ENCODE measurements at places on chromosomes 4 and X.
A peak's percentile ranks its signal among the peaks of the same experiment; 100 is the strongest.

DNA sequence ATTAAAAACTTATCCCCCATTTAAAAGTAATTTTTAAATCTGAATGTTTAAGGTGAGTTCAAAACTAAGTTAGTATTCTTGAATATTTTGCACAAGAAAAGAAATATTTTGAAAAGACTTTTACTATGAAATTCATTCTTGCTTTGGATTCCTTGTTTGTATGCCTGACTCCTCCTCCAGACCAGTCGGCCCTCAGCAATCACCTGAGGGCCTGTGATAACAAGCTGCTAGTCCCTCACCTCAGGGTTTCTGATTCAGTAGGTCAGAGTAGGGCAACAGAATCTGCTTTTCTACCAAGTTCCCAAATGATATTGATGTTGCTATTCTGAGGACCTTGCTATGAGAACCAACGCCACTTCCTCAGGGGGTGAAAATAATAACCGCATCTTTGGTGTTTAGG lies 154.7 kb downstream of the CDS1 start:
- no peak for DNase-seq

- DNase-seq: no peak
These were observed 1639.8 kb downstream of the RPA4 start for GRCh38 chrX:98523521-98523920.

GRCh38 chr4:166913926-166914325 lies 320.4 kb downstream of the SPOCK3 start:
- no peak for DNase-seq

- peak; percentile 8 for DNase-seq
These were observed 166.7 kb downstream of the RPA4 start for GRCh38 chrX:97050392-97050791.

DNA sequence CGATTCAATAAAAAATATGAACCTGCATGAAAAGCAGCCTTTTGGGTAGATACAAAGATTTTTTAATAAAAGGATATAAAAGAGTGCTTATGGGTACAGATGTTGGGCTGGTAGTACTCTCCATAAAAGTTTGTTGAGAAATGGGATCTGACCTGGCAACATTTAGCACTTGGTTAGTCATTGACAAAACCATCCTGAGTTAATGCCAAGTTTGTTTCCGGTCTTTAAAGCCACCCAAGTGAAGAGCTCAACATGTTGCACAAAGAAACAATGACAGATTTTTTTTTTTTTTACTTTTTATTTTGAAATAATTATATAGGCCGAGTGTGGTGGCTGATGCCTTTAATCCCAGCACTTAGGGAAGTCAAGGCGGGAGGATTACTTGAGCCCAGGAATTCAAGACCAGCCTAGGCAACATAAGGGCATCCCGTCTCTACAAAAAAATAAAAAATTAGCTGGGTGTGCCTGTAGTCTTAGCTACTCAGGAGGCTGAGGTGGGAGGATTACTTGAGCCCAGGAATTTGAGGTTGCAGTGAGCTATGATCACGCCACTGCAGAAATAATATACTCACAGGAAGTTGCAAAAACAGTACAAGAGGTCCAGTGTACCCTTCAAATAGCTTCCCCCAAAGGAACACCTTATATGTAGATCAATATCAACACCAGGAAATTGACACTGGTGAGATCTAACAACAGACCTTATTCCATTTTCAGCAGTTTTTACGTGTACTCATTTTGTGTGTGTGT lies 16.6 kb downstream of the CHST7 start:
- peak; percentile 49 for DNase-seq

DNA sequence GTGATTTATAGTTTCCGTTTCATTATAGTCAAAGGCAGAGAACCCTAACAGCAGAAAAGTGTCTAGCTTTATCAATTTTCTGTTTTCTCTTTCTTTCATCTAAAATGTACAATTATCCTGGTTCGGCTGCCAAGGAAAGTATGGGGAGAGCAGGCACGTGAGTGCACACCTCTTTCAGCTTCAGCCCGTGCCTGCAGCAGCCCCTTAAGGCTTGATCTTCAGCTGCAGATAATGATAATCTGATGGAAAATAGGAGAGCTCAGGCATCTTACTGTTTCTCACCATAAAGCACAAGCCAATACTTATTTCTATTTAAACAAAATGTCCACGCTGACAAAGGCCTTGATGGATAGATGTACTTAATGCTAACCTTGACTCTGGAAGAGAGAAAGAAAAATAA lies 334.4 kb downstream of the UNC5C start:
- DNase-seq: no peak

- no peak for DNase-seq
These were observed 68.0 kb downstream of the ATOH1 start for GRCh38 chr4:93896516-93896915.

- DNase-seq: no peak
These were observed 235.1 kb downstream of the LDB2 start for GRCh38 chr4:16663307-16663706.
